ENCODE measurements at places on chromosomes 13 and 19.

DNA sequence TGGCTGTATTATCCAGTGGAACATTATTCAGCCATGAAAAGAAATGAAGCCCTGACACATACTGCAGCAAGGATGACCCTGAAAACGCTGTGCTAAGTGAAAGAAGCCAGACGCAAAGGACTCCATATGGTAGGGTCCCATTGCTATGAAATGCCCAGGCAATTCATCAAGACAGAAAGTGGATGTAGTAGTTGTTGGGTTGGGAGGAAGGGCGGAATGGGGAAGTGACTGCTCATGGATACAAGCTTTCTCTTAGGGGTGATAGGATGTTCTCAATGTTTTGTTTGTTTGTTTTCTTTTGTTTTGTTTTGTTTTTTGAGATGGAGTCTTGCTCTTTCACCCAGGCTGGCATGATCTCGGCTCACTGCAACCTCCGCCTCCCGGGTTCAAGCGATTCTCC, 11.1 kb upstream of the CEACAM16 start:
- no peak for DNase-seq

GRCh38 chr19:50022823-50023222, 2.3 kb downstream of the VRK3 start:
- no peak for DNase-seq

DNA sequence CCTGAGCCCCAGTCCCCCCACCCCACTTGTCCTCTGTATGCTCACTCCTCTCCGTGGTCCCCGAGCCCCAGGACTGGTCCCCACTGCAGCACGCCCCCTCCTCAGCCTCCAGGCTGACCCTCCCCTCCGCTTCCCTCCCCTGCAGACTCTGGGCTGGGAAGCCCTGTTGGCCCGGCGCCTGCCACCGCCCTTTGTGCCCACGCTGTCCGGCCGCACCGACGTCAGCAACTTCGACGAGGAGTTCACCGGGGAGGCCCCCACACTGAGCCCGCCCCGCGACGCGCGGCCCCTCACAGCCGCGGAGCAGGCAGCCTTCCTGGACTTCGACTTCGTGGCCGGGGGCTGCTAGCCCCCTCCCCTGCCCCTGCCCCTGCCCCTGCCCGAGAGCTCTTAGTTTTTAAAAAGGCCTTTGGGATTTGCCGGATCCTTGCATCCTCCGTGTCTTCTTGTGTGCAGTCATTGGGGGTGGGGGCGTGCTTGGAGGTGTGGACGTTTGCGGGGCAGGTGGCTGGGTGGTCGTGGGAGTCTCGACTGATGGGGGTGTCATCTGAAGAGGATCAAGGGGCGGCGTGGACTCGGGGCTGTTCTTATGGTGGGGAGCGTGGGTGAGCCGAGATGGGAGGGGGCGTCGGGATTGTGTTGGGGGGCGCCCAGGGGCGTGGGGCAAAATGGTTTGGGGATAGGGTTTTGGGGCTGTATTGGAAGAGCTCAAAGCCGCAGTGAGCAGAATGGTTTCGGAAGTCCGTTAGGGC, 3.5 kb downstream of the PTGER1 start:
- no peak for DNase-seq

- DNase-seq: no peak
Measured at GRCh38 chr13:26839682-26840081, 79.1 kb upstream of the GPR12 start.
